ENCODE measurements at places on chromosomes 11 and 22. TPM values are rescaled to one million over a fixed set of nuclear protein-coding genes. Genes with fewer than 3 reads are reported as not detected.

OR52N5 gene
- not detected for total RNA-seq

DNA sequence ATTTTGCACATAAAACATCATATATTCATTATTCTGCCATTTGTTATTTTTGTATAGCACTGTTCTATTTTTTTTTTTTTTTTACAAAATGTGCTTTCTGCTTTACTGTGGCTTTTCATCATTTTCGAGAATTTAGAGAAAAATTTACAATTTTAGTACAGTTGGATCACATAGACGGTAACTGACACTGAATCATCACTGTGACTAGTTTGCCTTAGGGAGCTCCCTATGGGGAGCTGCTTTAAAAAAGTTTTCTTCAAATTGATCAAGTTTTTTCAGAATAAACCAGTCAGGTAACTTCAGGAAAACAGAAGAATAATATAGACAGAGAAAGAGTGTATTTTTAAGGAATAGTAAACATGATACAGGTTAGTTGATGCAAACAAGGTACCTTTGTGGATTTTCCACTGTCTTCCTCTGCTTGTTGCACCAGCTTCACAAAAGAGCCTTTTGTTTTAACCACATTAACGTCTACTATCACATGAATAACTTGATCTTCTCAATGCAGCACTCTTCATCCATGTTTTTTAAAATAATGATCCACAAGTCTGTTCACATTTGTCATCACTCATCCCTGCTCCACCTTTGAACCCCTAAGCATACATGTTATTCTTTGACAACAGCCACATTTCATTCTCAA, 327.0 kb downstream of the DYNC2H1 start:
- no peak for DNase-seq
- no peak overlapping the region for H3K27ac ChIP-seq
- H3K36me3 ChIP-seq: no peaks in the 10 kb centered on the region

RIMBP3B gene
- 0.89 TPM for total RNA-seq

DNA sequence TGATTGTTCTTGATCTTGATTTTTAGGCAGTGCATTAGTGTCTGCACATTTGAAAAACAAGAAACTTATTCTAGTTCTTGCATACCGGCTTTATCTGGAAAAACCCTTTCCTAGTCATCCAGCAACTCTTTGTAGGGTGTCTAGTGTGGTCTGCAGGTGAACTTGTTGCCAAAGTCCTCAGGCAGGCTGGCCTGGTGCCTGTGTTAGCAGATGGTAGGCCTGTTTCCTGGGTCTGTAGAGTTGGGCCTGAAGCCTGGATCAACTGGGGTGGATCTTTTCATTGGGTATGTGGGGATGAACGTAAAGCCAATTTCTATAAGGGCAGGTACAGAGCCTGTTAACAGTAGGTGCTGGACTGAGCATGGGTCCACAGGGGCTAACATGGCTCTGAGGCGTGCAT, 5.6 kb upstream of the GLYATL1 start:
- no peak overlapping the region for H3K4me3 ChIP-seq
- H3K27me3 ChIP-seq: no peaks in the 10 kb centered on the region
- no peaks in the 10 kb centered on the region for H3K4me1 ChIP-seq
- H3K27ac ChIP-seq: no peak overlapping the region
- H3K36me3 ChIP-seq: no peaks in the 10 kb centered on the region

MYOD1 gene
- not detected for total RNA-seq

DNA sequence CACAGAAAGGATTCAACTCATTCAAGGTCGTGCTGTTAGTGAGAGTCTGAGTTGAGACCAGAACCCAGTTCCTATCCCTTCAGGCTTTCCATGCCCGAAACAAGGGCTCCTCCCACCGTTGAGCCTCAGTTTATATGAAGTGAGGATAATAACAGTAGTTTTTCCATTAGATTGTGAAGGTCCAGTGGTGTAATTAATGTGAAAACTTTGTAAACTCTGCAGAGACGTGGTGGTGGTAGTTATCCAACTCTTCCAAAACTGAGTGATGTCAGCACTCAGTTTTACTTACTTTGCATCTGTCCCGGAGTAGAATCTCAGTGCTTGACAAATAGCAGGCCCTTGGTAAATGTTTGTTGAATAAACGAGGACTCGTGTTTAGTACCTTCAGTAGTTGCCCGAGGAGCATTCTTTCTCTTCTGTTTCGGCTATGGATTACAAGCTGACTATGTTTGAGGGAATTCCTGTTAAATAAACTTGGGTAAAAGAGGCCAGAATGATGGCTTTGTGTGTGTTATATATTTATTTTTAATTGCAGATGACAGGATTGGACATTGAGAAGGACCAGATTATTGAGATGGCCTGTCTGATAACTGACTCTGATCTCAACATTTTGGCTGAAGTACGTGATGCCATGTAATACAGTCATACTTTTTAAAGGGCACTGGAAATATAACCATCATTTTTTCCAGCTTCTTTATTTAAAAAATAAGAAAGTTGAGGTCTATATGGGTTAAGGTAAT, 1.0 kb downstream of the REXO2 start:
- H3K4me1 ChIP-seq: peaks cover 20% of the 10 kb centered on the region
- H3K27ac ChIP-seq: peak overlapping the region; percentile 82
- H3K36me3 ChIP-seq: peaks cover 22% of the 10 kb centered on the region
- H3K4me3 ChIP-seq: peak overlapping the region; percentile 90

SLC17A6 gene
- total RNA-seq: not detected

- H3K4me1 ChIP-seq: no peaks in the 10 kb centered on the region
- no peak overlapping the region for H3K27ac ChIP-seq
- H3K27me3 ChIP-seq: no peaks in the 10 kb centered on the region
- no peak for DNase-seq
- H3K4me3 ChIP-seq: no peak overlapping the region
Measured at GRCh38 chr11:120129570-120129969, 8.3 kb downstream of the TRIM29 start.

SHISA8 gene
- not detected for total RNA-seq

DNA sequence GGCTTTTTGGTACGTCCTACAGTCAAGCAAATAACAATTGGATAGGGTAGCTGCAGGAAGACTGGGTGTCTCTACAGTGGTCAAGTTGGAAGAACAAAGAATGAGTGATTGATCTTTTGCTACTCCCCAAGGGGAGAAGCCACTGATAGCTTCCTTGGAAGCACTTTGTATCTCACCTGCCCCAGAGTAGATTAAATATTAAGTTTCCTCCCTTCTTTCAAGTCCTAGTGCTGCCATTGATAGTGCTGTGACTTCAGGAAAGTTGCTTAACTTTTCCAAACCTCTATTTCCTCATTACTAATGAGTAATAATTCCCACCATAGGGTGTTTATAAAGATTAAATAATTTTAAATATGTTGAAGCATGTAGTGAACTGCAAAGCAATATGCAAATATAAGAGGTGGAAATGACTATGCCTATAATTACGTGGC, 35.6 kb upstream of the EHF start:
- no peak overlapping the region for H3K4me3 ChIP-seq
- peaks cover 14% of the 10 kb centered on the region for H3K27me3 ChIP-seq
- no peaks in the 10 kb centered on the region for H3K36me3 ChIP-seq

GRCh38 chr11:82863209-82863608, 37.0 kb downstream of the PRCP start:
- no peak for DNase-seq
- no peak overlapping the region for H3K4me3 ChIP-seq
- peaks cover 21% of the 10 kb centered on the region for H3K4me1 ChIP-seq
- no peaks in the 10 kb centered on the region for H3K36me3 ChIP-seq
- H3K27me3 ChIP-seq: no peaks in the 10 kb centered on the region

DNA sequence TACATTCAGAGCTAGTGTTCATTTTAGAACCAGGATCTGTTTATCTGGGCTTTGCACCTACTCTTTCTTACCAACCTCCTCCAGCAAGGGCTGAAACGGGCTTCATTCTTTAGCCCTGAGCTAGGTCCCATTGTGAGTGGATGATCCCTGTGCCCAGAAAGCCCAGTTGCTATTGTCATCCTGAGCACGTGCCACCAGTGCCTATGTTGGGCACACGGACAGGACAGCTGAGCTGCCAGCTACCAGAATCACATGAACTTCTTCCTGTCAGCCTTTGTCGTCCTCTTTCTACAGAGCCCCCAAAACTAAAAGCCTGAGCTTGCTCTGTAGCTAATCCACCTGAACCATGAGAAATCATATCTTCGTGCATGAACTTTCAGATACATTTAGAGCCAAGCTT, 74.4 kb upstream of the NTM start:
- no peaks in the 10 kb centered on the region for H3K4me1 ChIP-seq
- H3K36me3 ChIP-seq: no peaks in the 10 kb centered on the region
- no peak for DNase-seq

SSH3 gene
- 17.5 TPM for total RNA-seq

DNA sequence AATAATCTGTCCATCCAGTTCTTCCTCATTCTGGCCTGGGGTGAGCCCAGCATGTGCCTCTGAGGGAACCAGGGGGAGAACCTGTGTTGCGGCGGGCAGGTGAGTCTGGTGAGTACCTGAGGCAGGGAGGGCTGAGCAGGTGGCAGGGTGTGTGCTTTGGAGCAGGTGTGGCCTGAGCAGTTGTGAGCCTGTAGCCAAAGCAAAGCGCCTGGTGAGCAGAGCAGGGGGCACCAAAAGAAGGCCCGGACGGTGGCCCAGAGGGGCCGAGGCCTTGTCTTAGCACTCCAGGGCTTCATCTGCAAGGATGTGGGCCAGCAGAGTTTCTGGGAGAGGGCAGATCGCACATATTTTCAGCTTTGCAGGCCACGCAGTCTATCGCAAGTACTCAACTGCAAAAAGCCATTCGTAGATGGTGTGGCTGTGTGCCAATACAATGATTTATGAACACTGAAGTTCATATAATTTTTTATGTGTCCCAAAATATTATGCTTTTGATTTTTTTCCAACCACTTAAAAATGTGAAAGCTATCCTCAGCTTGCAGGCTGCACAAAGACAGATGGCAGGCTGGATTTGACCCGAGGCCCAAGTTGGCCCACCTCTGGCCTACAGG, 8.7 kb downstream of the GLB1L2 start:
- H3K27ac ChIP-seq: no peak overlapping the region
- DNase-seq: no peak
- H3K4me3 ChIP-seq: no peak overlapping the region
- no peaks in the 10 kb centered on the region for H3K4me1 ChIP-seq

DNA sequence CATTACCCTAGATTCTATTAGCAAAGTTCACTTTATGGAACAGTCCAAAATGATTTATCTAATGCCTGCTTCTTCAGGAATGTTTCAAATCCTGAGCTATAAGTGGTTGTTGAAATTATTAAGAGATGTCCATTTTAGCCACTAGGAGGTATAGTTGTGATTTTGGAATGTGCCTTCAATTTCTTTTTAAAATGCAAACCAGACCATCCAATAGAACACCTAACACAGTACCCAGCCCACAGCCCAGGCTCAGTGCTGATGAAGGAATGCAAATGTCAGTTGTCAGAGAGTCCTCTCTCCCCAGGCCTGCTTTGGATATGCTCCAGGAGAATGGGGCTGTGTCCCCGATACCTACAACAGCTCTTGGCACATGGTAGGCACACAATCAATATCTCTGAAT, 85.8 kb upstream of the E2F8 start:
- H3K27ac ChIP-seq: no peak overlapping the region
- DNase-seq: no peak
- no peaks in the 10 kb centered on the region for H3K4me1 ChIP-seq
- no peaks in the 10 kb centered on the region for H3K36me3 ChIP-seq

- H3K4me1 ChIP-seq: peaks cover 59% of the 10 kb centered on the region
- peaks cover 97% of the 10 kb centered on the region for H3K36me3 ChIP-seq
- H3K4me3 ChIP-seq: no peak overlapping the region
- peak overlapping the region; percentile 19 for H3K27ac ChIP-seq
- no peaks in the 10 kb centered on the region for H3K27me3 ChIP-seq
Measured at GRCh38 chr11:64765291-64765850, 5.6 kb upstream of the PYGM start.

ENTHD1 gene
- total RNA-seq: not detected

DNA sequence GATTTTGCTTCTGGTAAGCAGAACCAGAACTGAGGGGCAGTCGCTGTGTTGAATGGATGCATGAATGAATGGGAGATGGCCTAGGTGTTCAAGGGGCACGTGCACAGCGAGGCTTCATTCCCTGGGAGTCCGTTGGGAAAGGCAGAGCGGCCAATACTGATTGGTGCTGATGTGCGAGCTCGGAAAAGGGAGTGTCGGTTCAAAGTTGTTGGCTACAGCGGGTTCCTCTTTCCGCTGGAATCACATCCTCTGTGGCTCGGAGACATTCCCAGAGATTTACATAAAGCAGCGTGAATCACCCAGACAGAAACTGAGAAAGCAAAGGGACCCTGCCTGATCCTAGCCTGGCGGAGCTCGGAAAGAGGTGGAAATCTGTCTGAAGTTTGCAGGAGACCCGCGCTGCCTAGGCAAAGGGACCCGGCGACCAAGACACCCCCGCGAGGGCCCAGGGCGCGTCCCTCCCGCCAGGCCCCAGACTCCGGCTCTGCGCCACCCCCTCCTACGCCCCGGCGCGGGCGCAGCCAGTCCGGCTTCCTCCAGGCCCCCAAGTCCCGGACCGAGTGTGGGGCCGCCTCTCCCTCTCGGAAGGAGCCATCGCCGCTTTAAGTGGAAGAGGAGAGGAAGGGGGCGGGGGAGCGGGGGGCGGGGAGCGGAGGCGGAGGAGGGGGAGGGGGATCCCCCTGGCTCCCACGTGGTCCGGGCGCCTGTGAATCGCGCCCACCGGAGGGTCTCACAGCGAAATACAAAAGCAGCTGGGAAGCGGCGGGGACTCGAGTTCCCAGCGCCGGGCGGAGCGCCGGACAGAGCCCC, at the start of gene FJX1:
Gene FJX1, plus strand, starts transcription at position 774 of the 810 bp plus-strand sequence. CDS start 177 bp downstream, outside the sequence.
- H3K4me3 ChIP-seq: peak within 1 kb of the TSS; percentile 76
- H3K4me1 ChIP-seq: peaks cover 60% of the 10 kb centered on the region
- peak within 1 kb of the TSS; percentile 95 for H3K27ac ChIP-seq

NFAM1 gene
- total RNA-seq: not detected

DNA sequence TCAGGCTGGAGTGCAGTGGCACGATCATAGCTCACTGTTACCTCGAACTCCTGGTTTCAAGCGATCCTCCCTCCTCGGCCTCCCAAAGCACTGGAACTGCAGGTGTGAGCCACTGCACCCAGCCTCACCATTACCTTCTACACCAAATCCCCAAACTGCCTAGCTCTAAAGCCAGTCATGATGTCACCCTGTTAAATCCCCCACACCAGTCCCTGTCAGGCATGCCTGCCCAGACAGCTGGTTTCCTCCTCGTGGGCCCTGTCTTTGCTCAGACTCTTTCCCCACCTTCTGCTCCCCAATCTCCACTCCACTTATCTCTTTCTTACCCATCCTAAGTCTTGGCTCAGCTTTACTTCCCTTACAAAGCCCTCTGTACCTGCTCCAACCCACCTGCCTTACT, 12.5 kb upstream of the EXPH5 start:
- H3K36me3 ChIP-seq: no peaks in the 10 kb centered on the region
- H3K27ac ChIP-seq: no peak overlapping the region
- no peaks in the 10 kb centered on the region for H3K27me3 ChIP-seq
- no peak for DNase-seq
- no peaks in the 10 kb centered on the region for H3K4me1 ChIP-seq

DNA sequence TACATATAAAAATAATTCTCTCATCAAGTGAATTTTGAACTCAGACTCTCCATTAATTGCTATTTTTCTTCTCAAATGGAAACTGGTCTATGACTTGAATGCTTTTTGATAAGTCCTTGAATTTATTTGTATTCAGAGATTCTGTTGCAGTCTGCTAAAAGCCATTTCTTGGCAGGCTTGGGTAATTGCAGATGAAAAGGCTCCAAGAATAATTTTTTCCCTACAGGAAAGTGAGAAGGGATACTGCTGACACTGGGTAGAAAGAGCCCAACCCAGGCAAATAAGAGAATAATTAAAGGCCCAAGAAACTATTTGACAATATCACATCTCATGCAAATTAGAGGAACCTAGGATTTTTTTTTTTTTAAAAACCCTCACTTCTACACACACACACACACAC, 246.5 kb upstream of the DDI1 start:
- no peak overlapping the region for H3K27ac ChIP-seq
- no peaks in the 10 kb centered on the region for H3K27me3 ChIP-seq
- no peak for DNase-seq
- H3K36me3 ChIP-seq: no peaks in the 10 kb centered on the region

GRCh38 chr11:68965901-68966853, 14.6 kb downstream of the MRGPRD start:
- H3K4me3 ChIP-seq: no peak overlapping the region
- H3K36me3 ChIP-seq: no peaks in the 10 kb centered on the region
- no peaks in the 10 kb centered on the region for H3K27me3 ChIP-seq
- no peak overlapping the region for H3K27ac ChIP-seq

C11orf86 gene
- not detected for total RNA-seq
